Posterior cingulate gyrus (tissue), 11 donors: ENCODE measurements at places on chromosomes 5 and 9.

DNA sequence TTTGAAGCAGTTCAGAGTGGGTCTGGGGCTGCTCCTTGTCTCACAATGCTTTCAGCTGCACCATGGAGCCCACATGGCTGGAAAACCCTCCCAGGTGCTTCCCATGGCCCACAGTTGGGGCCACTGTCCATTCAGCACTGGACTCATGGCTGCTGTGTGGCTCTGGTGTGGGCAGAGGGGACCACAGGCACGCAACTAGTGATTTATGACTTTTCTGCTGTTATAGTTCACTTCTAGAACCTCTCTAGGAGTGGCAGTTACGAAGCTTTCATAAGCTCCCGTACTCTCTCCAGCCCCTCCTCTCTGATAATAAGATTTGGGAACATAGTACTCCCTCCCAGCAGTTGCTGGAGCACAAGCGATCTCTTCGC lies 29.0 kb downstream of the GLRA1 start:
- no peak for DNase-seq

DNA sequence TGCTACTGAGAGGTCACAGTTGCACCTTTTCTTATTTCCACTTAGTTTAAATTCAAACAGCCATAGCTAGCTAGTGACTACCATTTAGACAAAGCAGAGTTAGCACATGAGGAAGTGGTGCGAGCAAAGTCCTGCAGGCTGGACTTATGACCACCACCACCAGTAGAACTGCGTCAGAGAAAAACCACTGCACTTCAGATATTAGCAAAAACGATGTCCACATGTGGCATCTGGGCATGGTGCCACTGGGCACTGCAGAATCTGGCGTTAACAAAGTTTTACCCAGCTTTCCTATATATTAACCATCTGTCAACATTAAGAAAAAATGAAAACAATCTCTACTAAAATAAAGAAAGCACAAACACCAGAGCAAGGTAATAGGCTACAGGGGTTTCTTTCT lies 80.1 kb downstream of the SPTLC1 start:
- DNase-seq, result no peak

DNA sequence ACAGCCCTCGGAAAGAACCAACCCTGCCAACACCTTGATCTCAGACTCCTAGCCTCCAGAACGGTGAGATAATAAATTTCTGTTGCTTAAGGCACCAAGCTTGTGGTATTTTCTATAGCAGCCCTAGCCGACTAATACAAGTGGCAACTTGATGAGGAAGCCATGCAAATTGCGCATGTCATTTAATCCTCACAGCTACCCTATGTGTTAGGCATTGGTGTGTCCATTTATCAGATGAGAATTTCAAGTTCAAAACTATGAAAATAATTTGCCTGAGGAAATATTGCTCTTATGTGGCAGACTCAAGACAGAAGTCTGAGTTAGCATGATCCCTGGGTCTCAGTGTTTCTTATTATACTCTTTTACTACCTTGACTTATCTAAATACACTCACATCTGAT lies 264.0 kb downstream of the PDE4D start:
- no peak for DNase-seq

GRCh38 chr5:61268871-61269270 lies 63.2 kb upstream of the ZSWIM6 start:
- DNase-seq, result no peak

- DNase-seq, result no peak
These were observed 370.0 kb downstream of the ZSWIM6 start for GRCh38 chr5:61701877-61702602.

DNA sequence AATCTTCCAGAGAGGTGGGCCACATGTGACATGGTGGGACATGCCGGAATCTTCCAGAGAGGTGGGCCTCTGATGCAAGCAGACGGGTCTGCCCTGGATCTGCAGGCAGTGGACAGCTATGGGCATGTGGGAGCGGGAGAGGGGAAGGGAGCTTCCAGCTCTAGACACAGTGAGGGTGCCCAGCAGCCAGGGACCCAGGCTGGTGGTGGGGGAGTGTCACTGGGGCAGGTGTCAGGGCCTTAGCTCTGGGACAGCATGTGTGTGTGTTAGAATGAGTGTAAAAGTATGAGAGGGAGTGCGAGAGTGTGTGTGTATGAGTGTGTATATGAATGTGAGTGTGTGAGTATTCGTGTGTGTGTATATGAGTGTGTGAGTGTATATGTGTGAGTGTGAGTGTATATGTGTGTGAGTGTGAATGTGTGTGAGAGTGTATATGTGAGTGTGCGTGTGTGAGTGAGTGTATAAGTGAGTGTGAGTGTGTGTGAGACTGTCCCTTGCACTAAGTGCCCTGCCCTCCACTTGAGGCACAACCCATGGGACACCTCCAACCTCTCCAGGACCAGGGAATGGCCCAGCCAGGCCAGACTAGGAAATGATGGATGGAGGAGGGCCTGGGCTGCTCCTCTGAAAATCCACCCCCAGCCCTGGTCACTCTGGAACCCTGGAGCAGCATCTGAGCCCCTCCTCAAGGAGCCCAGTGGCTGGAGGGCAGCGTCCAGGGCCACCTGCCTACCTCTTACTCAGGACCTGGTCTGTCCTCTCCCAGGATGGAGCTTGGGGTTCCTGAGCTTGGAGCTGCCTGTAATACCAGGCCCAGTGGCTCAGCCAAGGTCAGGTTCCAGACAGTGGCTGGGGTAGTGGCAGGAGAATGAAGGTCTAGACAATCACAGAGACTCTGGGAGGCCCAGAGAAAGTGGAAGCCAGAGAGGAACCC lies 122.2 kb downstream of the C9orf50 start:
- no peak for DNase-seq

DNA sequence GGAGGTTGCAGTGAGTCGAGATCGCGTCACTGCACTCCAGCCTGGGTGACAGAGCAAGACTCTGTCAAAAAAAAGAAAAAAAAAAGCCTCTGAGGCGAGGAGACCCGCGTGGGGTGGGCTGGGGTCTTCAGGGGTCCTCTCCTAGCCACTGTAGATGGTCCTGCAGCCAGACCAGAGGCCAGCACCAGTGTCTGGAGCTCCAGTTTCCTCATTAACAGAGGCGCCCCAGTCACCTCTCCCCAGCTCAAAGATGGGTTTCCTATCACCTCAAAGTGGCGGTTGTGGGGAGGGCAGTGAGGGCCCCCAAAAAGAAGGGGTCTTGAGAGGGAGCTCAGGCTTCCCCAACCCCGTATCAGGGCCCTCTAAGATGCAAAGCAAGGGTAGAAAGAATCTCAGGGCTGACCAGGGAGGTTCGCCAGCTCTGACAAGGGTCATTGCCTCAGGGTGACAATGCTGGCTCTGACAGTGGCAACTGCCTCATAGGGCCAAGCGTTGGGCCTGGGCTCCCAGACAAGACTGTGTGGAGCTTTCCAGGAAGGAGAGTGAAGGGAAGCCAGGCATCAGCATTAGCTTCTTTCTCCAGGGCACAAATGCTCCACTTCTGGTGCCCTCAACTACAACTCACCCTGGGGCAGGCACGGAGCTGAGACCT lies 15.0 kb downstream of the STK10 start:
- DNase-seq, result peak; percentile 49

DNA sequence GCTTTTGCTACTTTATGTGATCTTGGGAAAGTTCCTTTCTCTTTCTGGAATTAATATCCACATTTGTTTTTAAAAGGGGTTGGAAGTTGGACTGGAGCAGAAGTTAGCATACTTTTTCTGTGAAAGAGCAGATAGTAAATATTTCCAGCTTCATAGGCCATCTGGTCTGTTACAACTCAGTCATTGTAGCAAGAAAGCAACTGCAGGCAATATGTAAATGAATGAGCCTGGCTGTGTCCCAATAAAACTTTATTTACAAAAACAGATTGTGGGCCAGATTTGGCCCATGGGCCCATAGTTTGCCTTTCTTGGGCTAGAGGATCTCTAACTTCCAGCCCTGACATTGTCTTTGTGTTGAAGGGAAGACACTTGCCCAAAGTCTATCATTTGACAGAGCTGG lies 104.4 kb downstream of the ACTL7B start:
- DNase-seq, result no peak

DNA sequence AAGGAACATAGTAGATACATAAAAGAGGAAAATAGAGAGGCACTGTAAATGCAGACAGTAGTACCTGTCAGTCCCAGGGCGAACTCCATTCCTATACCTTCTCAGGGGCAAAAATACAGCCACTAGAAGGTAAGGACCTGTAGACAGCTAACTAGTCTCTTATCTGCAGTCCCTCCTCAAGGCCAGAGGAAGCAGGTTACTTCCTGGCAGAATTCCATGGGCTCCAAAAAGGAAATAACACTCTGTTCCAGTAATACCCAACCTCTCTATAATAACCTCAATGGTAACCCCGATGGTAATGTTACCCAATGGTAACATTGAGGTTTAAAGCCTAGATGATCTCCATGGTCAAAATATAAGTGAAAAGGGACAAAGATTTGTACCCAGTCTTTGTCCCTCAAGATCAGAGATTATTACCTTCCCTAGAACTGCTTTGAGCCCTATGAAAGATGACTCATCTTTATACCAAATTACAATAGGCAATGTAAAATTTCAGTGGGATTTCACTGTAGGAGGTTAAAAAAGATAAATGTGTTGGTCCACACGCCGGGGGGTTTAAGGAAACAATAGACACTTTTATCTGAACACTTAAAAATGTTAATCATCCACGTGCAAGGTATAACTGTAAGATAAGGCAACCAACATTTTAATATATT lies 113.0 kb downstream of the DENND1A start:
- DNase-seq, result no peak

DNA sequence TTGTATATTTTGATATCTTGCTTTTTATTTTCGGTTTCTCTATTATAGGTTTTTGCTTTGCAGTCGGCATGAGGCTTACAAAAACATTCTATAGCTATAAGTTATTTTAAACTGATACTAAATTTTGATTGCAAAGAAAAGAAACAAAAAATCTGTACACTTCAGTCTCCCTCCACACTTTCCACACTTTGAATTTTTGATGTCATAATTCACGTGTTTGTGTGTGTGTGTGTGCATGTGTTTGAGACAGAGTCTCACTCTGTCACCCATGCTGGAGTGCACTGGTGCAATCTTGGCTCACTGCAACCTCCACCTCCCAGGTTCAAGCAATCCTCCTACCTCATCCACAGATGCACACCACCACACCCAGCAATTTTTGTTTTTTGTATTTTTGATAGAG lies 124.9 kb downstream of the MRPS30 start:
- DNase-seq, result no peak

GRCh38 chr5:138901716-138902115 lies 26.6 kb upstream of the LRRTM2 start:
- no peak for DNase-seq

- no peak for DNase-seq
These were observed 1.6 kb downstream of the C9orf152 start for GRCh38 chr9:110206389-110206788.

DNA sequence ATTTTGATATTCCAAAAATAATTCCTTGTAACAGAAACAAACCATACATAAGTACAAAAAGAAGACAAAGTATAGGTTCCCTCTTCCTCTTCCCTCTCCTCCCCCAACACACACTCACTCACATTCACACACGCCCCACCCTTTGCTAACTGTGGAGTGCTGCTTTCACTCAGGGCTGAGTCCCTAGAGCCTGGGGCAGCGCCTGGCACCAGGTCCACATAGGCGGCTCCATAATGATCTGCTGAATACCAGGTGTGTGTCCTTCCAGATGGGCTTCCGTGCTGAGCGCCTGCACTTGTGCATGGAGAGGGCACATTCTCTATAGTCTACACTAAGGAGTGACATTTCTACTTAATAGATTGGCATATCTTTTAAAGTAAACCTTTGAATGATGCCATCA lies 3.7 kb downstream of the SEMA4D start:
- DNase-seq, result no peak

GRCh38 chr9:95607507-95607906 lies 90.7 kb upstream of the PTCH1 start:
- DNase-seq, result no peak
